ENCODE measurements at places on chromosomes 11 and 22.

DNA sequence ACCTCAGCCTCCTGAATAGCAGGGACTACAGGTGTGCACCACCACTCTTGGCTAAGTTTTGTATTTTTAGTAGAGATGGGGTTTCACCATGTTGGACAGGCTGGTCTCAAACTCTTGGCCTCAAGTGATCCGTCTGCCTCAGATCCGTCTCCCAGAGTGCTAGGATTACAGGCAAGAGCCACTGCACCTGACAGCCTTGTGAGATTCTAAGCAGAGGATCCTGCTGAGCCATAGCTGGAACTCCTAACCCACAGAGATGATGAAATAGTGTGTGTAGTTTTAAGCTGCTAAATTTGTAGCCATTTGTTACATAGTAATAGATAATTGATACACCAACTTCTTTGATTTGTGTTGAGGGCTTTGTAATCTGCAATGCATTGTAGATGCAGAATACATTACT, 51.1 kb downstream of the CLMP start:
- no peak for DNase-seq

DNA sequence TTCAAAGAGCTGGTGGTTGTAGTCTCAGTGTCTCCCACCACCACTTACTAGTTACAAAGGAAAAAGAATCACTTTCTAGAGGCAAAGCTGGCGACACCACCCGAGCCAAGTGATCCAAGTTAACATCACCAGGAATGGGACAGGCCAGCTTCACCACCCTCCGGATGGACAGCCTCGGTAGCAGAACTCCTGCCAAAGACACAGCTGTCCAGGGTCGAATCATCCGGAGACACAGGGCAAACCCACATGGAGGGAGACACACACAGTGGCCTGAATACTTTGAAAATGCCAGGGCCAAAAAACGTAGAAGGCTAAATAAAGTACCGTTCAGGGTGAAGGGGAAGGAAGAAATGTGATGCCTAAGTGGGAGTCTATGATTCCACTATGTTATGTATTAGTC, 33.1 kb downstream of the KCNQ1 start:
- DNase-seq: no peak

GRCh38 chr11:71204294-71204693, 48.1 kb downstream of the SHANK2 start:
- no peak for DNase-seq

DNA sequence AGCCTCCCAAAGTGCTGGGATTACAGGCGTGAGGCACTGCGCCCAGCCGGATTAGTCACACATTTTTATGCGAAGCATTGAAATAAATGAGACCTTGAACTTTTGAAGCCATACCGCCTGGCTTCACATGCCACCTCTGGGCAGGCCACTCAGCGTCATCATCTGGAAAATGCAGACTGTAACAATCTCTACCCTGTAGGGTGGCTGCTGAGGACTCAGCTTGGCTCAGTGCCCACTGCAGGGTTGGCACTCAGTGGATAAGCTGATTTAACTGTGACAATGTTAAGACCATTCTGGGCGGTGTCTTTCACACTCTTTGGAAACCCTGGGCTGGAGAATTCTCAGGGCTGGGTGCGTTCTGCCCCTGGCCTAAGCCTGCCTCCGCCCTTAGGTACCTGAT, 8.5 kb downstream of the SH3BP1 start:
- no peak for DNase-seq

DNA sequence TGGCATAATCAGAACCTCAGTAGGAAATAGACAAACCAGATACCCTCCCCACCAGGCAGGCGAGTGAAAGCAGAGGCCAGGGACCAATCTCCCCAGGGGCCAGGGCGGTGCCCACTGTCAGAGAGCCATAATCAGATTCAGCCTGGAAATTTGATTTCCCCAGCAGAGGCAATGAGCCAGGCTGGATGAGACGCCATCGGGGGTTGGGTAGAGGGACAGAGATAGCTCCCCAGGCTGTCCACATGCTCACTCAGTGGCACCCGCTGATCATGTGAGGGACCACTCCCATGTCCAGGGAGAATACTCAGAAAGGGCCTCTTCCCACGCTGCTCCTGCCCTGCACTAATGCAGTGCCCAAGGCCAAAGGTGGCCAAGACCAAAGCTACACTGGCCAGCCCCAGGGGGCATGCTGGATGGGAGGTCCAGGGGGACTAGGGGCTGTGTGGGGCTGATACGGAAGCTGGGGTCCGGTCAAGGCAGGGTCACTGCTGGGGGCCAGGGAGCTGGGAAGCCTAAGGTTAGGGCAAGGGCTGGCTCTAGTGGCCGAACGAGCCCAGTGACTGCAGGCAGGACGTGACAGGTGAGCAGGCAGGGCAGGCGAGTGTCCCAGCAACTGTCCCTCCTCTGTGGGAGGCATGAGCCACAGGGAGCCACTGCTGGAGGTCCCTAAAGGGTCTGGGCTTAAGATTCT, 19.8 kb downstream of the ARVCF start:
- DNase-seq: no peak

- no peak for DNase-seq
Observed at GRCh38 chr22:28608546-28608945, 71.1 kb downstream of the TTC28 start.

GRCh38 chr11:132519241-132519815, 1013.0 kb downstream of the OPCML start:
- no peak for DNase-seq

- DNase-seq: no peak
Observed at GRCh38 chr11:11579012-11579988, 42.5 kb downstream of the GALNT18 start.

GRCh38 chr11:76609736-76610370, 60.7 kb downstream of the LRRC32 start:
- DNase-seq: no peak

- DNase-seq: no peak
Observed at GRCh38 chr22:21710156-21710555, 25.4 kb downstream of the YPEL1 start.

DNA sequence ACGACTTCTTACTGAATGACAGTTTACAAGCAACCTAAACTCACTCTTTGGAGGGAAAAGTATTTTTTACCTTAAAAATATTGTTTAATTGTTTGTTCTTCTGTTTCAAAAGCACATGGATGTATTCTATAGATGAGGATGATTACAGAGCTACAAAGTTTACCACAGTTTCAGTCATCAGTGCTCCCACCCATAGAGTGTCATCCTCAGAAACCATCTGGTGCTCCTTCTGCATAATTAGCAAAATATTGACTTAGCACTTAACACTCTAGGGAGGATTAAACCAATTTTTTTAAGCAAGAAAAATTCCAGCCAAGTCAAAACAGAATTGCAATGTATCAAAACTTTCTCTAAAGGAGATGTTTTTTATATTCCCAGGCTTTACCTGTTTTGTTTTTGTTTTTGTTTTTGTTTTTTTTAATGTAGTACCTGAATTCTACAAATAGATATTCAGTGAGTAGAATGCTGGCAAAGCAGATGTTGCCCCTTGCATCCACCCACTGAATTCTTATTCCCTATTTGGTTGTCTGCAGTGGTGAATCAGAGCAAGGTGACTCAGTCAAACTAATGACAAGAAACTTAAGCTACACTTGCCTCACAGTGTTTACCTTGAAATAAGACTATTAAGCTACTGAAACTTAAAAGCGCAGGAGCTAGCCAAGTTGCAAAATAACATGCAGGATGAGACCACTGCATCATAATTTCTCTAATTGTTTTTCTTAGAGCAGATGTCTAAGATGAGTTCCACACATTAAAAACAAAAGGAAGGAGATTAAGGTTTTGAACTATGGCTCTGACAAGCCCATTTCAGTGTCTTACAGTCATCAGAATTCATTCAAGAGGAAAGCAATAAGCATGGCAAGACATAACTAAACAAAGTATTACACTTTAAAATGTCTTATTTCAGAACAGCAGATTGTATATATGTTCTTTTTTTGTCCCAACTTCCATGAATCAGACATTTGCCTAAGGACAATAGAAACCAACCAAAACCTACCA, 155.1 kb upstream of the SOX6 start:
- DNase-seq: no peak

DNA sequence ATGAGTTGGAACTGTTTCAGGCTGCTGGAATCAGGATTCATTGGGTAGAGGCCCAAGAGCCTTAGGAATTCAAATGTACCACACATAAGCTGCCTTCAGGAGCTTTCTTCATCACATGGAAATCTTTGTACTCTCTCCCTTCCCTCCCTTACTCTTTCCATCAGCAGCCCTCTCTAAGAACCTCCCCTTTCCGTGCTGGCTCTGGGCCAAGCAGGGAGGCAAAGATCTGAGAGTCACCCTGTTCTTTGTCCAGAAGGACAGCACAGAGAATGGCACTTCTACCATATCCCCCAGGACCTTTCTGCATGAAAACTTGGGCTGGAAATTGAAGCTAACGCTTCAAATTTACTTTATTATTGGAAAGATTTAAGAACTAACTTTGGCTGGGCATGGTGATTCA, 20.7 kb upstream of the TPBGL start:
- no peak for DNase-seq

GRCh38 chr11:68843703-68844312, 2.1 kb upstream of the CPT1A start:
- peak; percentile 45 for DNase-seq

DNA sequence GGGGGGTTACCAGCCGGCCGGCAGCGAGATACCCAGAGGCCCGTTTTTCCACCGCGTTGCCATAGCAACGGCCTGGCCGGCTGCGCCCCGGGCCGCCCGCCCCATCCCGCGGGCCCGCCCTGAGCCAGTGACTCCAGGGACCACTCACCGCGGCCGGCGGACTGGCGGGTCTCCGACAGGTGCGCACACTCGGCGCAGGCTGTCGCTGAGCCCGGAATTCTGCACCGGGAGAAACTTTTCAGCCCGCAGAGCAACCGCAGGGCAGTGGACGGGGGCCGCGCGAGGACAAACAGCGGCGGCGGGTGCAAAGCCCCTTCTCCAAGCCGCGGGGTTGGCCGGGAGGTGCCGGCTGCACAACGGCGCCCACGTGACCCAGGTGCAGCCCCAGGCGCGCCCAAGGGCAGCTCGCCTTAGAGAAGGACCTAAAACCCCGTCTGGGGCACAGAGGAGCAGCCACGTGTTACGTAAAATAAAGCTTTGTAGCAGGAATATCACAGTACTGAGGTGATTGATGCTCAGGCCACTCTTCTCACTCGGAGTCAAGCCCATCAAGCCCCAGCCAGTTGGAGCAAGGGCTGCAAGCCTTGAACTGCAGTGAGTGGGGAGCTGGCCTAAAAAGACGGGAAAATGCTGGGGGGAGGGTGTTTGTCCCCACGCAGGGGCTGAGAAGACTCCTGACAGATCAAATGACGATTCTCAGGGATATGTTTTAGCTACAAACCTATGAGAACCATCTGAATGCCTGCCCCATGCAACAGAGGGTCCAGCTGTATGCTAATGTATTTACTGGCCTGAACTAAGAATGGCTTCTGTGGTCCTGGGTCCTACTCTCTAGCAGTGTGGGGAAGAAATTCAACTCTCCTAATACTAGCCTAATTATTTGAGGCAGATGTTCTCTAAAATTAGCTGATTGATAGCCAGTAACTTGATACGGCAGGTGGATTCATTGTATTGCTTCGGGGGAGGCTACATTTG, at the start of gene STK33:
Gene STK33 (minus strand): TSS at position 294 of the 975 bp plus-strand sequence. CDS start 119,323 bp downstream, outside the sequence.
- DNase-seq: no peak

DNA sequence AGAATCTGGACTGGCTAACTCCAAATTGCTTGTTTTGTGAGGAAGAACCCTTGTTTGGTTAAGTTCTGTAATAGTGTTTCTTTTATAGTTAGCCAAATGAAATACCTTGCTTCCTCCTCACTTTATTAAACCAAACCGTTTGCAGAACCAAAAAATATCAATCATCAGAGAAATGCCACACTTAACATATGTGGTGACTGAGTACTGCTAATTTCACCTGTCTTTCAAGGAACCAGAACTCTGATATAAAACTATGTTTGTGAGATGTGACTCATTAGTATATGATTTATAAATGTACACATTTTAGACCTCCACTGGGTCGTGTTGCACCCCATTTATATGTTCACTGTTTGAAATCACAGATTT, 119.9 kb downstream of the PGR start:
- no peak for DNase-seq

GRCh38 chr11:70038034-70038834, 39.9 kb upstream of the ANO1 start:
- no peak for DNase-seq

GRCh38 chr11:69910519-69911309, 91.5 kb upstream of the FGF3 start:
- no peak for DNase-seq

DNA sequence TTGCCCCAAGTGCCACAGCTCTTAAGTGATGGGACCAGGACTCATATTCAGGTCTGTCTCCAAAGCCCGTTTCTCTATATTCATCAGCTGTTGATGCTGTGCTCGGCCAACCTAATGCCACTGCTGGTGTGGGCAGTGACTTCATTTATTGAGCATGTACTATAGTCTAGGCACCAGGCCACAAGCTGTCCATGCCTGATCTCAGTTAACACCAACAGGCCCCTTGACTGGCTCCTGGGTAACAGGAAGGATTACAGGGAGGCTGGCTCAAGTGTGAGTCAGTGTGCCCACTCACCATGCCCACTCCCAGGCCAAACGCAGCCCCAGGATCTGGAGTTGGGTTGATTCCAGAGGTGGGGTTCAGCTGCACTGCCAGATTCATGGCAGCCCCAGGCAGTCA, 8.6 kb upstream of the CRYBB2 start:
- DNase-seq: no peak

GRCh38 chr22:22583030-22583429, 24.0 kb upstream of the PRAME start:
- no peak for DNase-seq

Measured in CD14-positive monocyte (primary cell).